ENCODE measurements at places on chromosomes 5 and 9.

DNA sequence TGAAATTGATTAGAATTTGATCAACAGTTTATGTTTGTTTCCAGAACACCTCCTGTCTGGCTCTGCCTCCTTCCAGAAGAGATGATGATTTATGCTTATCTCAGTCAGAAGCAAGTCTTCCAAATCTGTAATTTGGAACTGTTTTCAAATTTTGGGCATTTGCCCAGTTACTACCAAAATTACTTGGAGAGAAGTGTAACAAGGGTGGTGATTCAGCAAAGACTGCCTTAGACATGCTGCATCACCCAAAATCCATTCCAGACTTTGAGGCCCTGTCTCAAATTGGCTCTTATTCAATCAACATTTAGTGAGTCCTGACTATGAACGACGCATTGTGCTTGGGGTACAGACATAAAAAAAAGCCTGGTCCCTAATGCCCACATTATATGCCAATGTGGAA lies 89.4 kb downstream of the SH3TC2 start:
- peak; percentile 63 for DNase-seq

- DNase-seq: peak; percentile 99
These were observed 51.9 kb downstream of the NEK6 start for GRCh38 chr9:124309667-124310084.

GRCh38 chr9:36845844-36846243 lies 188.2 kb downstream of the PAX5 start:
- no peak for DNase-seq

DNA sequence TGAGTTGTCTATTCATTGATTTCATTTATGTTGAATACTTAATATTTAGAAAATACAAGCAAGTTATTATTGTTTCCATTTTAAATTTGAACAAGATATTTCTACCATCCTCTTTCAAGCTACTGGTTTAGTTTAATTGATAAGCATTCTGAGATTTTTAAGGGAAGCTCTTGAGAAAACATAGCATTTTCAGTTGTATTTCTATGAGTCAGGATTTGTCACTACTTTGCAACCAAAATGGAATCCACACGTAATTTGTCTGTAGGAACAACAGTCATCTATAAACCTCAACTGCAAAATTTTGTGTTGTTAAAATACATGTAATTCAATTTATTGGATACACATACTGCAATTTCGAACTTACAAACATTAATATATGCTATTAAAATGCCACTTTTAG lies 74.0 kb downstream of the PRR16 start:
- DNase-seq: peak; percentile 77

DNA sequence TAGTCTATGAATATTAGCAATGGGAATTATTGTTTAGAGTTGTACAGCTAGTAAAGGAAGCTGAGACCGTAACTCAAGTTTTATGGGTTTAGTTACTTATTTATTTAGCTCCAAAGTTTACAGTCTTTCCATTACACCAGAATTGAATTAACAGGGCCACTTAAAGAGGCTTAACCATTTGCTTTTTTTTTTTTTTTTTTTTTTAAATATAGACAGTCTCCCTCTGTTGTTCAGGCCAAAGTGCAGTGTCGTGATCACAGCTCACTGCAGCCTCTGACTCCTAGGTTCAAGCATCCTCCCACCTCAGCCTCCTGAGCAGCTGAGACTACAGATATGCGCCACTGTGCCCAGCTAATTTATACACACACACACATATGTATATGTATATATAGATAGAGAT lies 1.4 kb upstream of the TTC1 start:
- no peak for DNase-seq

- DNase-seq: no peak
These were observed 2.7 kb downstream of the LARP1 start for GRCh38 chr5:154757814-154758406.

- DNase-seq: no peak
These were observed 15.1 kb downstream of the ABCA2 start for GRCh38 chr9:137012694-137013570.

GRCh38 chr5:155091768-155092717 lies 78.5 kb downstream of the KIF4B start:
- no peak for DNase-seq

- no peak for DNase-seq
These were observed 1381.5 kb upstream of the WWC1 start for GRCh38 chr5:166909926-166910325.

Data from HS-5 (cell line).